Fibroblast of upper back skin (primary cell): ENCODE measurements at places on chromosomes 5 and 9.
A peak's percentile ranks its signal among the peaks of the same experiment; 100 is the strongest.

GRCh38 chr5:82931110-82931509 is 146.1 kb downstream of the TMEM167A start:
- peak; percentile 50 for DNase-seq

GRCh38 chr5:139524940-139525585 is 36.1 kb upstream of the UBE2D2 start:
- no peak for DNase-seq

DNA sequence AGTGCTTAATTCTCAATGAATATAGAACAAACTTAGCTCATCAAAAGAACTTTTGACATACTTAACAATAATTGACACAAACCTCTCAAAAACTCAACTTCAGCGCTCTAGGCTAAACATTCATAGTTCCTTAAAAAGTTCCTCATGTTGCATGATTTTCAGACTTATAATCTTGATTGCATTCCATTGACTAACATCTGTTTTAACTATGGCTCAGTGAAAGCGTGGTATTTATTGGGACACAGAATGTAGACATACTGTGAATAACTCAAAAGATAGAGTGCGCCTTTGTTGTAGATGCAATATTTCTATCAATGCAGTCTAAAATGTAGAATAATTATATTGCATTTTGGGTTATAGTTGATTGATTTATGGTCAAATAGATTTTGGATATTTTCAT is 227.1 kb upstream of the HAPLN1 start:
- DNase-seq: peak; percentile 38

GRCh38 chr9:134552349-134552990 is 89.1 kb upstream of the COL5A1 start:
- DNase-seq: no peak

DNA sequence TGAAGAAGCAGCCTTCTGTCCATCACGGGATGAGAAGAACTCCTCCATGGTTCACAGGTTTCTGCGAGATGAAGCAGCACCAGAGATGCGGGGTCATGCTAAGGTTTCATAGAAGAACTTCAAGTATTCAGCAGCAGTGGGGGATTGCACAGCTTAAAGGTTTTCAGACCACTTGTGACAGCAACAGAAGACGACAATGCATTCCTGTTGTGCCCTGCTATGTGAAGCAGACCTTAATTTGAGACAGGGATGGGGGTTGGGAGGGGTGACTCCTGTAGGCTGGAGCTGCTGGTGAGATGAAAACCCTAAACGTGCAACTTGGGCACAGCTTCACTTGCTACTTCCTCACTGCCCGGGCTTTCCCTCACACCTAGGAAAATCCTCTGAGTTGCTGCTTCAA is 256.0 kb downstream of the SLIT3 start:
- no peak for DNase-seq

DNA sequence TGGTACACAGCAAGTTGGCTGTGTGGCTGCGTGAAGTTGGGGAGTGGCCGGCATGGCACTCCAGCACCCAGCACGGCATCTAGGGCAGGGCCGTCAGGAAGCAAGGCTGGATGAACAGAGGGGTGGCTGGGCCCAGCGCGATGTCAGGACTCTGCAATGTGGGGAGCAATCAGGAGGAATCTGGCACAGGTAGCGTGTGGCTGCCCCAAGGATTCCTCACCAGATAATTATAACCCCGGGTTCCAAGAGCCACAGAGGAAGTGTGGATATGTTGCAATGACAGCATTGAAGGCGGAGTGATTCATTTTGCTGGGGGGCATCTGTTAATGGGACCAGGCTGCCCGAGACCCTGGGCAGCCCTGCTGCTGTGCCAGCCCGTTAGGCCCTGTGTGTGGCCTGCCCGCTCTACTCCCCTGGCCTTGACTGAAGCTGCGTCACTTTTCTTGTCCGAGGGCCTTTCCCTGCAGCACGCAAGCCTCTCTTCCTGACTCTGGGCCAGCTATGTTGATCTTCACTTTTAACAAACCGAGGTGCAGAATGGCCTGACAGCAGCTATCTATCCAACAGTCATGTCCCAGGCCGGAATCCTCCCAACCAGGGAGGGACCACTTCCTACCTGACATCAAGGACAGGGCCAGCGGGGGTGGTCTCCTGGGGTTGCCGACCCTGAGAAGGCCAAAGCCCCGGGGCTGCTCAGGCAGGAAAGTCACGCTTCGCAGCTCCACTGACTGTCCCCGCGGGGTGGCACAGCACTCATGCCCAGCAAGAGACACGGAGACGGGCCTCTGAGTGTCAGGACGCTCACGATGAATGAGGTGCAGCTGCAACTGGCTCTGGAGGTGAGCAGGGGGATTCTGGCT is 118.0 kb upstream of the PHYKPL start:
- DNase-seq: no peak

- peak; percentile 94 for DNase-seq
These were observed 32.4 kb upstream of the CAST start for GRCh38 chr5:96629774-96630173.

GRCh38 chr9:120542701-120543490 is 37.1 kb downstream of the CDK5RAP2 start:
- no peak for DNase-seq

GRCh38 chr9:129033216-129033615 is 3.2 kb upstream of the MIGA2 start:
- no peak for DNase-seq

DNA sequence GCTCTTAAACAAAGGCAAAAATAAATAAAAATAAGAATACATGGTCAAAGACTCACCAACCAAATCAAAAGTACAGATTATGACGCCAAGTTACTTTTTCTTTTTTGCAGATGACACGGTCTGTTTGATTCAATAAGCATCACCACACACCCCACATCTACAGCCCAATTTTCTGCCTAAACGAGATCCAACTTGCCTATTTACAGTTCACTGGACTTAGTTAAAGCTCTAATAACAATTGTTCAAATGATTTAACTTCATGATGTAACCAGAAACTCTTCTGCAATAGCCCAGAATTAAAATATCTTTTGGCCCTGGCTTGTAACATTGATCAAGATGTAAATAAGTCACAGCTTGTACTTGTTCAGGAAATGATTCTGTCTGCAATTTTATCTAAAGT is 590.3 kb upstream of the C9orf72 start:
- no peak for DNase-seq

- no peak for DNase-seq
These were observed 21.2 kb upstream of the OLFM1 start for GRCh38 chr9:135066291-135066690.

- DNase-seq: no peak
These were observed 790 bp downstream of the PTAR1 start for GRCh38 chr9:69759021-69759420.

- DNase-seq: no peak
These were observed 3.7 kb upstream of the STXBP1 start for GRCh38 chr9:127608104-127608966.

GRCh38 chr5:54733101-54733500 is 215.5 kb downstream of the SNX18 start:
- no peak for DNase-seq

GRCh38 chr5:154288145-154288544 is 97.6 kb downstream of the GALNT10 start:
- peak; percentile 86 for DNase-seq

- DNase-seq: no peak
These were observed 8.3 kb upstream of the XPA start for GRCh38 chr9:97705354-97705950.

DNA sequence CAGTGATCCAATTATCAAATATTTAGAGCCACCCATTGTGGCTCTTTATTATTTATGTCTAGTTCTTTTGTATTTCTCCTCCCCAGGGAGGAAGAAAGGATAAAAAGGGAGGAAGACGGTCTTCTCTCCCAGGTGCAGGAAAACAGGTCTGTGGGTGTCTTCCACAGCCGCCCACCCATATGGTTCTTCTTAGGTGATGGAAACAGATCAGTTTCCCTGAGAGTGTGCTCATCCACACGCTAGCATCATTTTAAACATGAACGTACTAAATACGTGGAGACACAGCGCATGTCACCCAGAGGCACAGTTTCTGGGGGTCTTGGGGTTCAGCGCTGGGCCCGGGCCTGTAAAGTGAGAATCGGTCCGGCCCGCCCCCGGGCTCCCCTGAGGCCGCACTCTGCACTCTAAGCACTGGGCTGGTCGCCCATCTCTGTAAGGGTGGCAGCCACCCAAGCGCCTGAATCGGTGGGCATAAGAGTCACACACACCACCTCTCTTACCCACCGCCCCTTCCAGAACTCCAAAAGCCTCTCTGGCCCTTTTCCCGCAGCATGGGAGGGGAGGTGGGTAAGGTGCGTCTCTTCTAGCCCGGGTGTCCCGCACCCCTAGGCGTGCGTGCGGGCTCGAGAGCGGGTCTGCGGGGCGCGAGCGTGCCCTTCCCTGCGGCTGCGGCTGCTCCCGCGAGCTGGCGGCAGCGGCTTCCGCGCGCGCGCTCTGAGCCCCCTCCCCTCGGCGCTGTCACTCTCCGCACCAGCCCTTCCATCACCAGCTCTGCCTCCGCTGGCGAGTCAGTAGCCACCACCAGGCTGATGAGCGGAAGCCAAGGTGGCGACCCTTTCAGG is 1.3 kb downstream of the PTCH1 start:
- no peak for DNase-seq

DNA sequence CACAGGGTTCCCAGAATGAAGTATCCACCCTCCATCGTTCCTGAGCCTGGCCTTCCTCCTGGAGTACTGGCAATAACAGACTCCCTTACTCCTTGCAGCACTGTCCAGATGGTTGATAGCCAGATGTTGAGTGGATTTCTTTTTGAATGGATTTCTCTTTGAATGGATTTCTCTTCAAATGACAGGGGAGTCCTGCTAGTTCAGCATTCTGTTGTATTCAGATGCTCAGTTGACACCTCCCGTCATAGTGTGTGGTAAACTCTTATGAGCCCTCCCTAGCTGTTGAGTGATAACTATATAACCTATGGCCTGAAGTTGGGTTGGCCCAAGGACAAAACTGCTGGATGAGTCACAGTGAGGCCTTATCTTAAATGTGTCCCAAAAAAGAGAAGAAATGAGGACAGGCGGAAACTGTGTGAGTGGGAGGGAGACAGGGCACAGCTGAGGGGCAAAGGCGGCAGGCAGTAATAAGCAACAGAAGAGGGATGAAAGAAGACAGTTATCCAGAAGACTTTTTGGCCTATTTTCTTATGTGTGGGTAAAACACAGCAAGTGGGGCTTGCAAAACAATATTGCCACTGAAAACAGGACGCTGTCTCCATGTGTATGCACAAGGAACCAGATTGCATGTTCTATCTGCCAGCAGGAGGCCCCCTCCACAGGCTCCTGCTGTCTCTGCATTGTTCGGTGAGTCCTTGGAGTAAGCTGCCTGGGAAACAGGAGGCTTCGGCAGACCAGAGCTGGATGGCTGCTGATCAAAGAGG is 209.5 kb upstream of the S1PR3 start:
- peak; percentile 70 for DNase-seq

DNA sequence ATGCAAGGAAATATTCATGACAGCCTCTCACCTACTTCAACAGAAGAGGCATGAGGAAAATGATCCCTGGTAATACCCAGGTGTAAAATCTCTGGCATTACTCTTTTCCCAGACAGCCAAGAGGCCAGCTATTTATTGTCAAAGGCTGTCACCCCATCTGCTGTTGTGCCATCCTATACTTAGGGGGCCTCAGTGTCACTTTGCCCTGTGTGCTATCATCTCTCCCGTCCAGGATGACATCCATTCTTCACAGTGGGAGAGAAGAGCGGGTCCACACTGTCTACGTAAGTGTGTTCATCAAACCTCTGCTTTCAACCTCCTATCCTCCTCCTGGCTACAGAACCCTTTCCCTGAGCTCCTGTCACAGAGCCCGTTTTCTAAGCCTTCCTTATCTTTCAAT is 82.6 kb downstream of the MYO10 start:
- DNase-seq: no peak

DNA sequence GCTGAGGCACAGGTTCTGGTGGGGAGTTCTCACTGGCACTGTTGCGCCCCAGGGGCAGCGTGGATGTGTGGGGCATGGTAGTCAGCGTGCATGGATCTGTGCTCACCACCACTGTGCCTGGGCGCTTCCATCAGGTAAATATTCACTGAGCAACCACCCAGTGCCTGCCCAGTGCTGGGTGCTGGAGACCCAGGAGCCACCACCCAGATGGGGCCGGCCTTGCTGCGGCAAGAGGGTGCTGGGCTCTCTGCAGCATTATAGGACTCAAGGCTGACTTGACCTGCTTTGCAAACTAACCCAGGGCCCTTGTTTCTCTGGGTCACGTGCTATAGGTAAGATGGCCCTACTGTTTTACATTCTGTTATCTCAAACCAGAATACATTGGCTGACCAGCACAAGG is 60.5 kb downstream of the DAP start:
- DNase-seq: no peak

GRCh38 chr9:136189394-136190236 is 15.3 kb downstream of the LHX3 start:
- no peak for DNase-seq

DNA sequence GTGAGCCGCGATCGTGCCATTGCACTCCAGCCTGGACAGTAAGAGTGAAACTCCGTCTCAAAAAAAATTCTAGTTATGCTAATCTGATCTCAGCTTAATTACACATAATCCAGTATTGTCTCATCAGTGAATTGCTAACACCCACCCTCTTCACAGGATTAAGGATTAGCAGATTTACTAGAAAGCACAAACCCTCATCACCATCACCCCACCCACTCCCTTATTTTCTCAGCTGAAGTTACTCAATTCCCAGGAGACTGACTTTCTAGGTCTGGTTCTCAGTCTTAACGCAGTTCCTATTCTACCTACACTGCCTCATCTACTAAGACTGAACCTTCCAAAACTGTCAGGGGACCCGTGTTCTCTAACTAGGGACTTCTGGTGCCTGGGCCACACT is 9.0 kb downstream of the TOR1B start:
- no peak for DNase-seq

- no peak for DNase-seq
These were observed 18.1 kb downstream of the ADAMTS2 start for GRCh38 chr5:179327021-179327735.

DNA sequence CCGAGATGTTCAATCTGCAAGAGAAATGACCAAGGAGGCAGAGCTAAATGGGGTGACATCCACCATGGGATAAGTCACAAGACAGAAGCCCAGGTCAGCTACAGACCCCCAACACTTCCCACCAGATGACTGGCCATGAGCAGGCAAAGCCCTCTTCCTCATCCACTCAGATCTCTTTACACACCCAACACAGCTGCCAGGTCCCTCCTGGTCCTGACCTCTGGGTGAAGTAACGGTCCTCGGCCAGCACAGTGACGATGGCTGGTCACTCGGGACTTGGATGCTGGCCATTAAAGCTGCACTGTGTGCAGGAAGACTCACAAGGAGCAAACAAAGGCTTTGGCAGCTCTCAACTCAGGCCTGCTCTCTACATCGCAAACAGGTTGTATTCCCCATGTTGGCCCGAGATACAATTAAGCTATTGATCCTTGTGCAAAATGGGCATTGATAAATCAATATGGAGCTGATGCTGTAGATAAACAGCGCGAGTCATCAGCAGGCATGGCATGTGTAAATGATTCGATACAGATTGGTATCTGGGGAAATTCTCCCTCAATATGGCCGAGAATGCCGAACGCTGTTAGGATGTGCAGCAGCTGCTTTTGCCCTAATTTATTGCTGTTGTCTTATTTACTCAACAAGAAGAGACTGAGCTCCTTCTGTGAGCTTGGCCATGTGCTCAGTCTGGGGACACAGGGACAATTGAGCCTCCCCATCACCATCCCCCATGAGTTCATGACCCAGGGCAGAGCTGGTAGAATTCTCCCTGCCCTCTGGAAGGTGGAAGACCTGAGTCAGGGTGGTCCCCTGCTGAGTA is 98.7 kb downstream of the C5orf15 start:
- no peak for DNase-seq

- DNase-seq: peak; percentile 21
These were observed at the start of gene PCDHB7 for GRCh38 chr5:141172381-141173204. PCDHB7 (plus strand) TSS chr5:141172644; CDS start chr5:141172836, 192 bp downstream.

- DNase-seq: no peak
These were observed 5.0 kb downstream of the PBX3 start for GRCh38 chr9:125752070-125752628.

GRCh38 chr5:14532180-14532579 is 49.4 kb upstream of the OTULINL start:
- DNase-seq: no peak
